ENCODE measurements at places on chromosomes 2 and 18.
A peak's percentile ranks its signal among the peaks of the same experiment; 100 is the strongest.

GRCh38 chr18:74529811-74530583 is 4.3 kb upstream of the CNDP1 start:
- no peak for DNase-seq

GRCh38 chr2:1183300-1183699 is 230.0 kb upstream of the TPO start:
- no peak for DNase-seq

DNA sequence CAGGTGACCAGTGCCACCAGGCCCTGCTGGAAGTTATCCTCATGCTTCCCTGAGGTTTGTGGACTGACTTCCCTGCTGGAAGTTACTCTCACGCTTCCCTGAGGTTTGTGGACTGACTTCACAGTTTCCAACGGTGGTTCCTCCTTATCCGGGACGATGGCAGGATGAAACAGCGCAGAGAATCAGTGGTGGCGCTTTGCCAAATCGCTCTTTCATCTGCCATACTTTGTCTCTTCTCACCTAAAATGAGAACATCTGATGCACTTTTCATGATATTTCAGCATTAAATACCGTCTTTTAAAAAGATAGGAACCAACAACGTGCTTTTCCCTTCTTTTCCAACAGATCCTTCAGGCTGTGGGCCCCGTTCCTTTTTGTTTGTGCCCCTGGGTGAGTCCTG is 183.3 kb downstream of the LDLRAD4 start:
- DNase-seq = no peak

- DNase-seq = no peak
These were observed 10.6 kb upstream of the SNTG2 start for GRCh38 chr2:939936-940601.

- no peak for DNase-seq
These were observed 4.4 kb downstream of the CENPO start for GRCh38 chr2:24797644-24798043.

- DNase-seq = peak; percentile 43
These were observed 19.2 kb downstream of the POU3F3 start for GRCh38 chr2:104872866-104873688.

GRCh38 chr2:3148716-3149115 is 228.9 kb downstream of the EIPR1 start:
- DNase-seq = no peak

- peak; percentile 56 for DNase-seq
These were observed 19.5 kb downstream of the SLC20A1 start for GRCh38 chr2:112665113-112665780.

- no peak for DNase-seq
These were observed 10.8 kb upstream of the KCNG3 start for GRCh38 chr2:42504364-42505230.

GRCh38 chr2:18597618-18598017 is 8.2 kb upstream of the NT5C1B start:
- DNase-seq = no peak

DNA sequence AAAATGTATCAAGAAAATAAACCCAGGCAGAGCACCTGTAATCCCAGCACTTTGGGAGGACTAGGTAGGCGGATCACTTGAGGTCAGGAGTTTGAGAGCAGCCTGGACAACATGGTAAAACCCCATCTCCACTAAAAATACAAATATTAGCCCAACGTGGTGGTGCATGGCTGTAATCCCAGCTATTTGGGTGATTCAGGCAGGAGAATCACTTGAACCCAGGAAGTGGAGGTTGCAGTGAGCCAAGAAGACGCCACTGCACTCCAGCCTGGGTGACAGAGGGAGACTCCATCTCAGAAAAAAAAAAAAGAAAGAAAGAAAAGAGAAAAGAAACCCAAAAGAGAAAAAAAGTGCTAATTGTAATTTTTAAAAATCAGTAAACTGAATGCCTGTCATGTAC is 41.4 kb downstream of the DDX18 start:
- no peak for DNase-seq

DNA sequence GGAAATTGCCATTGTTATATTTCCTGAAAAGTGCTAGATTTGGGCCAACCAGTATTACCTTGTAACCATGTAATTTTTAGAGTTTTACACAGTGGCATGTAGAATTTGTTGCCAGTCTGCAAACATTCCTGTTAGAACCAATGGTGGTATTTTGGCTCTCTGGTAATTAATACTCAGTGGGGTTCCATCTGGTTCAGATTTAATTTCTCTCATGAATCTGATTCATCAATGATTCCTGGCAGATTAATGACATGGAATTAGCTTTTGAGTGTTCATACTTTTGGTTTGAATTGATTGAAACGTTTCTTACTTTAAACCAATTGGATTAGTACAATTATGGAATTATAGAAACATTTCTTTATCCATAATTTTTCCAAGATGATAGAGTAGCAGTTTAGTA is 93.2 kb downstream of the MC4R start:
- no peak for DNase-seq

- no peak for DNase-seq
These were observed 37.5 kb upstream of the PPM1B start for GRCh38 chr2:44131177-44131576.

DNA sequence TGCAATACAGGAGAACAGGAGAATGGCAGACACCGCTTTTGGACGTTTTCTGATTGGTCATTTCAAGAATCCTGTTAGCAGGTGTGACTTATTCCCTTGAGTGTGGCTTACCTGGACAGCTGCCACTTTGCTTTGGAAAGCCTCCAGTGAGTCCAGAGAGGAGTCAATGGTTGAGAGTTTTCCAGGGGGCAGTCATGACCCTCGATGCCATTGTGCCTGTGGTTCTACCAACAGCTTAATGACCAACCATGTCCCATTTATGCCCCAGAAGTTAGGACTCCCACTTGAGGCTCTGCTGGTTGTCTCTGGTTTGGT is 12.4 kb downstream of the IGFBP2 start:
- DNase-seq = no peak

DNA sequence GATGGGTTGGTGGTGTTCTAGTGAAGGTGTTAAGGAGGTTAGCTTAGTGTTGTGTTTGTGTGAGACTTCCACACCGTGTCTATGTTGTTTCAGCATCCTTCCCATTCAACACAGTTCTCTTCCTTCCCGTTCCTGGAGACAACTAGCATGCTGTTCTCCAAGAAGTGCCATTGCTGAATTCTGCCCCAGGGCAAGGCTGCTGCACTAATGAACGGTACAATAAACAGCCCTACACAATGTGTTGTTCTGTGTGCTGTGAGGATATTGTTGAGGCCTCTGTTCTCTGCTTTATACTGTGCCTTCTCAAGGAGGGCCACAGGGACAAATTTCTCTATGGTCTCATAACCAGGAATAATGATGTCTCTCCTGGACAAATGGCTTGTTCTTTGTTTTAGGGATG is 39.8 kb upstream of the ZEB2 start:
- no peak for DNase-seq

GRCh38 chr2:27870724-27871123 is 19.5 kb downstream of the RBKS start:
- DNase-seq = peak; percentile 56

DNA sequence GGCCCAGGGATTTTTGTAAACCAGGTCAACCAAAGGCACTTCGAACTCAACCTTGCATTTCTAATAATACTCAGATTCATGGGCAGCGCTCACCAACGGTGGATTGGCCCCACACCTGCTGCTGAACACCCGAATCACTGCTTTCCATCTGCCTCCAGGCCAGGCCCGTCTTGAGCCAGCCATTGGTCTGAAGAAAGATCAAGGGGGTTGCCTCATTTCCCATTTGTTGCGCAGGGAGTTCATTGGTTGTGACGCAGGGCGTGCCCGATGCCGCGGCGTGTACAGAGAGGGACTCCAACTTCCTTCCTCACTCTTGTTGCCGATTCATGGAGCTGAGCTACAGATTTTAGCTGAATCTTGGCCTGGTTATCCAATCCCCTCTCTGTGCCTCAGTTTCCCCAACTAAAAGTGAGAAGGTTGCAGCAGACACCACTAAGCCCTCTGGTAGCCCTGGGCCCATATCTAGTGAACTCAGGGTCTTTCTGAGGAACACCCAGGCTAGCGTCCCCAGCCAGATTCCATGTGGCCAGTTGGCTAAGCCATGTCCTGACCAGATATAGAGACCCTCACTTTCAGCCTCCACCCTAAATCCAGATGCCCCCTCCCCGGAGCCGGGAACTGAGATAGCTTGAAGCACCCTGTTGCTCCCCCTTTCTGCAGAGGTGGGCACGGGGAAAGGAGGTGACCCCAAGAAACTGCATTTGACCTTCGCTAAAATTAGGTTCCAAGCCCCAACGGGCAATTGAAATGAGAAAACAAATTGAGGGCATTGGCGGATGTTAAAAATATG is 60.9 kb upstream of the HPCAL1 start:
- DNase-seq = no peak

DNA sequence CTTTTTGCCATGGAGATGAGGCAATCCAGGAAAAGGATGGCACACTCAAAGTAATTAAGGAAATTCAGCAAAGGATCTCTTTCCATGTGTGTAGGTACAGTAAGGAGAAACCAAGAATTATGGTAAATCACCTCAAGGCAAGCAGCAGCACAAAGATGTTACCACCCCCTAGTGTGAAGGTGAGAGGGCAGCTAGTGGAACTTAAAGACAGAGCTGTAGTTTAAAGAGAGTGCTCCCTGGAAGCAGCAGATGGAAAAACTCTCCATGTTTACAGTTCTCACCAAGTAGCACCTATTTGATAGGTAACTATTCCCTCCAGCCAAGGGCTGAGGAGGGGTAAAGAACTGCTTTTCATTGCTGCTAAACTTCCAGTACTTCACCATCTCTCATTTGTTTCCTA is 860.4 kb upstream of the CRIM1 start:
- DNase-seq = no peak

DNA sequence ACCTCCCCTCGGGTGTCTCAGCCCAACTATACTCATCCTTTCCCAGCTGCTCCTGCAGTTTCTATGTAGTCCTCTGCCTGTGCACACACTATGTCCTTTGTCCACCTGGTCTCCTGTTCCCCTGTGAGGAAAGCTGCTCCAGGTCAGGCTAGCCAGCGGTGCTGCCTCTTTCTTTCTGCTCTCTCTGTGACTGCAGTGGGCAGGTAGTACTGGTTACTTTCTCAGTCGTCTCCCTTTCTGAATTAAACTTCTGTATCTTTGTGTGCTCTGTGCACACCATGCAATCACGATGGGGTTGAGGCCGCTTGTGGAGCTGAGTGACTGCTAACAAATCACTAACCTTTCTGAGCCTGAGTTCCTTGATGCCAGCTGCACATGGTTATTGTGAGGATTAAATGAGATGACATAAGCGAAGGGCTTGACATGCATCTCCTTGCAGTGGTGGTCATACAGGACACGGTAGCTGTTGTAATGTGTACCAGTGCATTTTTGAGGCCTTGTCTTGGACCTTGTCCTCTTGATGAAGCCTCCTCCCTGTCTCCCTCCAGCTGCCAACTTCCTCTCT is 3.5 kb downstream of the FARP2 start:
- no peak for DNase-seq

GRCh38 chr2:167177196-167177595 is 288.9 kb downstream of the XIRP2 start:
- DNase-seq = peak; percentile 23

- no peak for DNase-seq
These were observed 221.1 kb downstream of the ALPK2 start for GRCh38 chr18:58407649-58408407.

GRCh38 chr18:28366676-28367075 is 189.7 kb upstream of the CDH2 start:
- no peak for DNase-seq

- DNase-seq = no peak
These were observed 65.9 kb downstream of the TMEM247 start for GRCh38 chr2:46545015-46545839.

- DNase-seq = no peak
These were observed 173.7 kb downstream of the RAB3GAP1 start for GRCh38 chr2:135225781-135226180.

- no peak for DNase-seq
These were observed 95.4 kb downstream of the UXS1 start for GRCh38 chr2:106098664-106099063.

DNA sequence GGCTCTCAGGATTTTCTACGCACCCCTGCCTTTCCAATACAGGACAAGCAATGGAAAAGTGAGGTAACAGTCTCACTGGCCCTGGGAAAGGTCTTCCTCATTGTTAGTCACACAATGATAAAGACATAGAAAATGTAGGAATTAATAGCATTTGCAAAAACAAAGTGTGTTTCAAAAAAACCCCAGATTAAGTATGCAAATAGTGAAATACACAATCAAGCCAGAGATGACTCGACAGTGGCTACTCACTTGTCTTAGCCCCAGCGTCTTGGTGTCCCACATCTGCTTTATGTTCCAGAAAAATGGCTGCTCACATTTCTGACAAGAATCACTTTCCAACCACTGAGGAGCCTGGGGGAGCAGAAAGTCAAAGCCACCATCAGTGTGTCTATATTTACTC is 47.0 kb upstream of the AP1S3 start:
- DNase-seq = peak; percentile 40

DNA sequence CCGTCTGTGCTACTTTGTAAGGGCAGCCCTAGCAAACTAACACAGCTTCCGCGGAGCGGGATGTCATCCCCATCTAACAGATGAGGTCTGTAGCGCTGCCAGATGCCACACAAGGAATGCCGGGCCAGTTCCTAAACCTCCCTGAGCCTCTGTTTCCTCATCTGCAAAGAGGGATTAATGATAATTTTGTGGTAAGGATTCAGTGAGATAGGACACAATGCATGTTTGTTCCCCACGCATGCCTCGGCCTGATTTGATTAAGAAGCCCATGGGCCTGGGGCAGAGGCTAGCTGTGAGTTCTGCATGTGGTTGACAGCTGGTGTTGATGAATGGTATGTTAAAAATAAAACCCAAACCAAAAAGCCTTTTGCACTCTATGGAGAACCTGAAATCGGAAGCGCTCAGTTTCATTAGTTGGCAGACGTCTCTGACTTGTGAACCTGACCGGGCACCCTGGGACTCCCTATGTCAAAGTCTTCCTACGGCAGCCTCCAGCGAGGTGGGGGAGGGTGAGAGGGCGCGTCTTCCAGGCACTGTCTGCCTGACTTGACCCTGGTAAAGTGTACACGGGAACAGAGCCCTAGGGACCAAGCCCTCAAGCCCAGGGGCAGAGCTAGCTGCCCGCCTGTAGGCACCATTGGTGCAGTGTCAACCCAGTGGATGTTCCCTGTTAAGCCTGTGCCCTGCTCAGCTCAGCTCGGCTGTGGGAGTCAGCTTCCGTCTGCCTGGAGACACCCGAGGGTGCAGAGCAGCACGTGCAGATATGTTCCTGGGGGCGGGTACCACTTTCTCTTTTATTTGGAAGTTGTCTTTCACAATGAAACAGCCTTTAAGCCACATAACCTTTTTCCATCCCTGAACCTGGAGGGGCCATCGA is 14.8 kb upstream of the INHBB start:
- DNase-seq = no peak

GRCh38 chr2:43251171-43251731 is 24.8 kb upstream of the ZFP36L2 start:
- peak; percentile 48 for DNase-seq

- DNase-seq = no peak
These were observed 292.5 kb upstream of the FAM98A start for GRCh38 chr2:33891616-33892015.

DNA sequence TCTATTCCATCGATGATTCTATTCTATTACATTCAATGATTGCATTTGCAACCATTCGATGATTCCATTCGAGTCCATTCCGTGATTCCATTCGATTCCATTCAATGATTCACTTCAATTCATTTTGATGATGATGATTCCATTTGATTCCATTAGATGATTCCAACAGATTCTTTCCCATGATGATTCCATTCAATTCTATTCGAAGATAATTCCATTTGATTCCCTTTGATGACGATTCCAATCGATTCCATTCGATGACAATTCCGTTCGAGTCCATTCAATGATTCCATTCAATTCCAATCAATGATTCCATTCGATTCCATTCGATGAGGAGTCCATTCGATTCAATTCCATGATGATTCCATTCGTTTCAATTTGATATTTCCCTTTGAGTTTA is 1088.8 kb downstream of the RPIA start:
- DNase-seq = no peak

- peak; percentile 91 for DNase-seq
These were observed 155.8 kb downstream of the SH3RF3 start for GRCh38 chr2:109284826-109285225.

Data from LHCN-M2 (cell line).